ENCODE measurements at places on chromosomes 11 and 22.

- no peak for DNase-seq
Measured at GRCh38 chr11:10267821-10268220, 26.2 kb downstream of the SBF2 start.

GRCh38 chr22:30079952-30080533, at the start of gene HORMAD2:
TSS of gene HORMAD2 (plus strand) at chr22:30080464. CDS start at chr22:30093953, 13,489 bp downstream.
- no peak for DNase-seq

GRCh38 chr22:35961480-35962295, 66.9 kb downstream of the RBFOX2 start:
- DNase-seq = no peak

DNA sequence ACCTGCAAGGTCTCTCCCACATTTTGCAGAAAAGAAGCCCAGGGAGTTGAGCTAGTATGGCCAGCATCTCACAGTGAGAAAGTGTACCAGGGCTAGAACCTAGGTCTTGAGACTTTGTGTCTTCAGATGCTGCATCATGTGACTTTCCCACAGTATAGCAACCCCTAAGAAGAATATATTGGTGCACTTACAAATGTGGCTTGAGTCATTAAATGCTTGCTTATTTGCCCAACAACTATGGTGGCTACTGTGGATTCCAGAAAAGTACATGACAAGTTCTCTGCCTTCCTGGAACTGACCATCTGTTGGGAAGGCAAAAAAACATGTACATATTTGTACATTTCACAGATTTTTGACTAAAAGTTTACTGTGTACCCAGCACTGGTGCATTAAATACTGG, 55.0 kb downstream of the POLD3 start:
- DNase-seq = no peak

GRCh38 chr11:83649528-83649855, 363.3 kb upstream of the CCDC90B start:
- DNase-seq = no peak

DNA sequence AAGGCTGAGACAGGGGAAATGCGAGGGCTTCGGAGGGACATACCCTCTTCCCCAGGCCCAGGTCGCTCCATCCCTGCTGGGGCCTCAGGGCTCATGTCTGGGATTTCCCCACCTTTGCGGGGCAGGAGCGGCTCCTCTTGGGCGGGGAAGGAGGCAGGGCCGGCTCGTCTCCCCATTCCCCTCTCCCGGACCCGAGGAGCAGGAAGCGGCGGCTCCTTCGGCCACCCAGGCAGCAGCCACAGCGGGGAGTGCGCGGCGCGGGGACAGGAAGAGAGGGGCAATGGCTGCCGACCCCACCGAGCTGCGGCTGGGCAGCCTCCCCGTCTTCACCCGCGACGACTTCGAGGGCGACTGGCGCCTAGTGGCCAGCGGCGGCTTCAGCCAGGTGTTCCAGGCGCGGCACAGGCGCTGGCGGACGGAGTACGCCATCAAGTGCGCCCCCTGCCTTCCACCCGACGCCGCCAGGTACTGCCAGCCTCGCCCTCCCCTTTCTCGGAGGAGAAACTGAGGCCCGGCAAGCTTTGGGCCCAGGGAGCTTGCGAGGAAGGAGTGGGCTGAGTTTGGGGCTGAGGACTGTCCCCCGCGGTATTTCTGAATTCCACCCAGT, at the start of gene ANKK1:
Gene ANKK1, plus strand, starts transcription at position 175 of the 607 bp plus-strand sequence. Its CDS starts 106 bp downstream, at position 281.
- peak; percentile 47 for DNase-seq

- no peak for DNase-seq
Measured at GRCh38 chr22:24105013-24105360, 76.3 kb upstream of the SUSD2 start.

GRCh38 chr11:64788321-64789215, 10.2 kb upstream of the SF1 start:
- DNase-seq = no peak

GRCh38 chr22:31615940-31616314, 46.1 kb downstream of the PISD start:
- no peak for DNase-seq

- DNase-seq = no peak
Measured at GRCh38 chr11:78080818-78081495, 1.3 kb upstream of the NDUFC2 start.

- no peak for DNase-seq
Measured at GRCh38 chr11:66845876-66846212, 2.6 kb downstream of the RCE1 start.

DNA sequence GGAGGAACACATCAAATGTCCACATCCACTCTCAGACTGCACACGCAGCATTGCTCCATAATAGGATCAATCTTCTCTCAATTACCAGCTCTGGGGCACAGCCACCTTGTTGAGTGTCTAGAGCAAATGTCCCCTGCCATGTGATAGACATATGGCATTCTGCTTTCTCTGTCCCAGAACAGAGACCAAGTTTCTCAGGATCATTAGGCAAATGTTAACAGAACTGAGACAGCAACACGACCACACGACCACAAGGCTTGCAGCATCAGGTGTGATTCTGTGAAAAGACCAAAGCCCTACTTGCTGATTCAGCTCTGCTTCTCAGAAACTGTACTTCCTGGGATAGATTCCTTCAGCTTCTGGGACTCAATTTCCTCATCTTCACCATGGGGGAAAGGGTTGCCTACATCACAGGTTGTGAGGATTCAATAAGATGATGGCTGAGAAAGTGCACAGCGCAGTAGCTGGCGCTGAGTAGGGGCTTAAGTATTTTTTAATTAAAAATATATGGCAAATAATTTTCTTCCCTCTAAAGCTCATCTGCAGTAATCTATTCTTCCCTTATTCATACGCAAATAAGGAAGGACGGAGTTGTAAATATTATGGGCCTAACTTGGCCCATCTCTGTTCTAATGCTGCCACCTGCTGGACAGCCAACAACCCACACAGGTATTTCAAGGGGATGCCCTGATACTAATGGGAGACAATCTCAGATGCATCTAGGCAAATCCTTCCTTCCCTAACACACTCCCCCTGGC, 54.3 kb upstream of the USP47 start:
- peak; percentile 84 for DNase-seq

- peak; percentile 47 for DNase-seq
Measured at GRCh38 chr11:45091563-45092403, 54.7 kb upstream of the PRDM11 start.

DNA sequence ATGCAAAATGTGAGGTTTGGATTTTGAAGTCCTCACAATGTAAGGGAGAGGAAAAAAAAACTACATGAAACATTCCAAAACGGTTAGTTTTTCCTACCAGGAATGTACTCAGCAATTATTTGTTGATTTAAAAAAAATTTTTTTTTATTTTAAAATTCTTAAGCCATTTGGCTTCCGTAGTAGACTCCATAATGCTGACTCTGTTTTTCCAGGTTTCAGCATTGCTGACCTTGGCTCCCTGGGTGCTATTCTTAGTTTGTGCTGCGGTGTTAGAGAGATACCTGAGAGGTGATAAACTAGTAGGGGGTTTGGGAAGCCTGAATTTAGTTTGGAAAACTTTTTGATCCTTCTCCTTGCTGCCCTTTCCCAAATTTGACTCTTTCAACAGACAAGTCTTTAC, 10.6 kb downstream of the STT3A start:
- DNase-seq = no peak

GRCh38 chr11:1168721-1169161, 11.0 kb downstream of the MUC5AC start:
- no peak for DNase-seq

- no peak for DNase-seq
Measured at GRCh38 chr11:15586741-15587473, 472.2 kb downstream of the INSC start.

DNA sequence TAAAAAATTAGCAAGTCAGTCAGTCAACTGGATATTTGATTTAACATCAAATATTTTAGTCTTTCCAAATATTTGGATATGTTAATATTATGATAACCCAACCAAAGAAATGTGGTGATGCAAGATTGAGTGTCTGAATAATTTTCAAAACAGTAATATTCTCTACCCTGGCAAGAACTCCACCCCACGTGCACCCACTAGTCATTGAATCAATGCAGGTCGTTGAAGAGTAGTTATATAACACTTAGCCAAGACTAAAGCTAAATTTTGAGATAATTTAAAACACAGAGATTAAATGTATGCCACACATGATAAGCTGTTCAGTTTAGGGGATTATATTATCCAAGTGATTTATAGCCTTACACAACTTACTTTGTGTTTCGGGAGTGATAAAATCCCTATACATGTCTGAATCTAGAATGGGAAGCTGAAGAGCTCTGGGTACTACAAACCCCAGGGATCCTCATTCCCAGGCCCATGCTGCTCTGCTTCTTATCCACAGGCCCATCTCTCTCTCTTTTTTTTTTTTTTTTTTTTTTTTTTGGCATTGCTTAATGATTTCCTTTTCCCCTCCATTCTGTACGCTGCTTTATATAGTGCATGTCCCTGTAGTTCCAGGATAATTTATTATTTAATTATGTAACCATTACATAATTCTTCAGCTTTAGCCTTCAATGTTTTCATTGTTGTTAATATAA, 392.9 kb downstream of the NTM start:
- DNase-seq = no peak

DNA sequence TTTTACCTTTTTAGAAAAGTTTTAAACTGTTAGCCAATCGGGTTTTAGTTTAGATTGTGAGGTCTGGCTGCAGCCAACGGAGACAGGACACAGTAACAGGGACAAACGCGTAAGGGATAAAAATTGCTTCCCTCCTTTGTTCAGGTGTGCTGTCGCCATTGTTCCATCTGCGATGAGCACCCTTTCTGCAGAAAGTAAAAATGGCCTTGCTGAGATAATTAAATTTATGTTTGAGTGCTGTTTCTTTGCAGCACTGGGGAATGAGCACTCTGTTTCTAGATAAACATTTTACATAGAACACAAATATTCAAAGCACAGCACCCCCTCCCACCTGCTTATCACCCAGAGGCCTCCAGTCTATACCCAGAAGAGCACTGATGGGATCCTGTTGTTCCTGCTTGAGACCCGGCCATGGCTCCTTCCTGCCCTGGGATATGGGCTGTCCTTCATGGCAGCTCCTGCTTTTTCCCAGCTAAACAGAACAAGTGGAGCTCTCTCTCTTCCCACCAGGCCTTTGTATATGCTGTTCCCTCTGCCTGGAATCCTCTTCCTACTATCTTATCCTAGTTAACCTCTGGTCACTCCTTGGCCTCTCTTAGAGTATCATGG, 34.3 kb upstream of the CELSR1 start:
- DNase-seq = no peak

DNA sequence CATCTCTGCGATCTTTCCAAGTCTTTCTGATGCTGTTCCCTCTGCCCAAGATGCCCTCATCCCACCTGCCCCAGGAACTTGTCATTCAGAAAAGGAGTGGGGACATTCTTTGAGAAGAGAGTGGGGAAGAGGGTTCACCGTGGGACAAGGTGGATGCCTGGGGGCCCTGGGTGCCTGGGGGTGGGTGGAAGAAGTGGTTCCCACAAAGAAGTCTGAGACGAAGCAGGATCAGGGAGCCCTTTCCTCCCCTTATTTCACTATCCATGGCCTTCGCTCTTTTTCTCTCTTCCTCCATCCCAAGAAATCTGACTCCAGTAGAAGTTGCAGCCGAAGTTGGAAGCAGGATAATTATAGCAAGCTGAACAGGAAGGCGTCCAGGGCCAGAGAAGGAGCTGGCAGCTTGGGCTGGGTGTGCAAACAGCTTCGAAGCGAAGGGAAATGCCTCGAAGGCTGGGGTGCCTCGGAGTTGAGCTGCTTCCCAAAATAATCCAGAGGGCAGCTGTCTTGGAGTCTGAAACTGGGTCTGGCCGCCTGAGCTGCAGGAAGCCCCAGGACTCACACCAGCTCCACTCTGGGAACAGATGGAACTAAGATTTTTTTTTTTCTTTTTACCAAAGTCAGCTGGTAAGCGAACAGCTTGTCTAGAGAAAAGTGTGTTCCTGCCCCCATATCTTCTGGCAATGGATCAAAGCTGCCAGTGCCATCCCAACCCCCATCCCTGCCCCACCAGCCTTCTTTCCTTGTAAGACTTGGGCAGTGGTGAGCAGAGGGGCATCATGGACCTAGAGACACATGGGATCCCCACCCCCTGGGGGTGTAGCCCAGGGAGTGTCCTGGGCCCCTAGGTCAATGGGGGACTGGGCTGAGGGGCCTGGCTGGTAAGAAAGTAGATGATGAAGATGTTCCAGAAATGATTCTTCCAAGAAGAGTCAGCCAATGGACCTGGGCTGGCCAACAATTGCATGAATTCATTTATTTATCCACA, 31.5 kb downstream of the PARVG start:
- peak; percentile 40 for DNase-seq

GRCh38 chr11:2220173-2220771, 48.7 kb upstream of the TH start:
- no peak for DNase-seq

GRCh38 chr11:81644239-81644840, 1089.3 kb downstream of the FAM181B start:
- no peak for DNase-seq

GRCh38 chr22:46528121-46528610, 9.3 kb downstream of the CELSR1 start:
- no peak for DNase-seq

GRCh38 chr11:59669611-59670009, 773 bp upstream of the PATL1 start:
- no peak for DNase-seq

DNA sequence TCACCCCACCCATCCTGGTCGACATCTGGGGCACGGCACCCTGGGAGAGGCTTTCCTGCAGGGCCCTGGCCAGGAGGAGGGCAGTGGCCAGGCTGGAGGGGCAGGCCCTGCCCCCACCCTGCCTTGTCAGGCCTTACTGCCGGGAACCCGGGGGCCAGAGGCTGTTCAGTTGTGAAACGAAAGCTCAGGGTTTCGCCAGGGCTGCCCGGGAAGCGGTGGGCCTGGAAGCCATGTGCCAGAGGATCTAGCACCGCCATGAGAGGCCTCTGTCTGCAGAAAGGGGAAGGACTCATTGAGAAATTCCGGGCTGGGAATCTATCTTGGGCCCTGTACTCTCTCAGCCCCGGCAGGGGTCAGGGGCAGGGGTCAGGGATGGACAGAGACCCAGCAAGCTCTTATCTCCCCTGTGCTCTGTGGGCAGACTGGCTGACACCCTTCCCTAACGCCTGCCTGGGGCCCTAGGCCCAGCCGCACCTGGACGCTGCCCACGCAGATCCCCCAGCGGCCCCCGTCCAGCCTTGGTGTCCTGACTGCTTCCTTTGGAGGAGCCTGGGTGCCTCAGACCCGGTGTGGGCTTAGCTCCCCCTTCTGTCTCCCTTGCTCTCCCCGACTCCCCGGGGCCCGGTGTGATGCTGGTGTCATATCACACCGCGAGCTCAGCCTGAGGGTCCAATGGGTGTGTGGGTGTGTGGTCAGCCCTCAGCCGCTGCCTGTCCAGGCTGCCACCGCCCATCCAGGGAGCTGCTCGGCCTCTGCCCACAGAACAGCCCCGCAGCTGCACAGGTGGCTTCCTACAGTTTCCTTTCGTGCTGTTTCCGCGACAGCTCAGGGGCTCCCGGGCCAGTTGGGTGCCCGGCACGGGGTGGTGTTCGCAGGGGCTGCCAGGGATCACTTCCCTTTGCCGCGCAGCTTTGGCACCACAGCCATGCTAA, 6.5 kb downstream of the PIM3 start:
- DNase-seq = peak; percentile 71
